AG10803 (cell line): ENCODE measurements at places on chromosomes 6 and 20.

GRCh38 chr6:67736161-67736560 lies 898.9 kb upstream of the ADGRB3 start:
- DNase-seq = peak; percentile 0

- DNase-seq = peak; percentile 25
These were observed 126.2 kb downstream of the CD164 start for GRCh38 chr6:109255946-109256640.

DNA sequence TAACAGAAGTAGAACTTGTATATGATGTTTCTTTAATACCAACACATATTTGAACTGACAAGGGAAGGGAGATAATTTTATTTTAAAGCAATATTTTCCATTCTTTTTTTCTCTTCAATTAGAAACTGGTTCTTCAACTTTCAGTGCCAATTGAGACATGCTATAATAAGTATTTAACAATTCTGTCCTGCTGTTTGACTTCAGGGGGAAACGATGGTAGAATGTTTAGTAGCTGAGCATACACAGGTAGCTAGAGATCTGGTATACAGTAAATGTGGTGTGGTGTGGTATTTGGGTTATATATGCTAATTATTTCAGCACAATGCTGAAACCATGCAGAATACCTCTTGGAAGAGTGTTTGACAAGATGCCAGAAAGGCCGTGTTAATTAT lies 156.9 kb downstream of the ARID1B start:
- no peak for DNase-seq

DNA sequence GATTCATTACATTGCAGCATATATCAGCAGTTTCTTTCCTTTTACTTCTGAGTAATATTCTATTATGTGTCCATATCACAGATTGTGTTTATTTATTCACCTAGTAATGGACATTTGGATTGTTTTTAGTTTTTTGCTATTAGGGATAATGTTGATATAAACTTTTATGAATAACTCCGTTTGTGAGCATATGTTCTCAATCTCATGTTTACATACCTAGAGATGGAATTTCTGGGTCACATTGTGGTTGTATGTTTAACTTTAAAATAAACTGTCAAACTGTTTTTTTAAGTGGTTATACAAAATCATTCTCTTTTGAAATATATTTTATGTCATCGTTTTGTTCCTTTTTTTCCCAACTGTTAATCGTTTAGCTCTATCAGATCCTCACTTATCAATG lies 311.6 kb downstream of the MMUT start:
- no peak for DNase-seq
